ENCODE measurements at places on chromosomes 2 and 18.
A peak's percentile ranks its signal among the peaks of the same experiment; 100 is the strongest.

GRCh38 chr2:30963184-30963583 is 155.9 kb upstream of the CAPN13 start:
- no peak for DNase-seq

DNA sequence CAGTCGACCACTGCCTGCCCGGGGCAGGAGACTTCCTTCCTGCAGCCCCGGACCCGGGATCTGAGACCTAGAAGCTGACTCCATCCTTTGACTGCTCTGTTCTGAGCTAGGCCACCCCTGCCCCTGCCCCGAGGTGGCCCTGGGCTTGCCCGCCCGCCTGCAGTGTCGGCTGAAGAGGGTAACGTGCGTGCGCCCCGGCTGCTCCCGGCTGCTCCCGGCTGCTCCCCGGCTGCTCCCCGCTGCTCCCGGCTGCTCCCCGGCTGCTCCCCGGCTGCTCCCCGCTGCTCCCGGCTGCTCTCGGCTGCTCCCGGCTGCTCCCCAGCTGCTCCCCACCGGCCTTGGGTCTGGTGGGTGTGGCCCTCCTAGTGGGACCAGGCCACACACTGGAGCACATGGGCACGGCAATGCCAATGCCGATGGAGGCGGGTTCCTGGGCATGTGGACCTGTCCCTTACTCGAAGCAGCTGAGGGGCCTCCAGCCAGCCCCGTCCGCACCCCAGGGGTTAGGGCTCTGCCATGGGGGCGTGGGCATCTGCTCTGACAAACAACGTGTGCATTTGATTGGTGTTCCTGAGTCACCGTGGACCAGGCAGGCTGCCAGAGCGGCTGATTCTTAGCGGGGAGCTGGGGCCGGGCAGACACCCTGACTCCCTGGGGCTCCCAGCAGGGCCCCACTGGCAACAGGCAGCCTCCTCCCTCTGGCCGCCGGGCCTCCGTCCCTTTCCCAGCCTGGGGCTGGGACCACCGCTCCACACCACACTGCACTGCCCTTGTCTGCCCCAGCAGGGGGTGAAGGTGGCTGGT is 2.0 kb upstream of the GAL3ST2 start:
- DNase-seq = peak; percentile 80

DNA sequence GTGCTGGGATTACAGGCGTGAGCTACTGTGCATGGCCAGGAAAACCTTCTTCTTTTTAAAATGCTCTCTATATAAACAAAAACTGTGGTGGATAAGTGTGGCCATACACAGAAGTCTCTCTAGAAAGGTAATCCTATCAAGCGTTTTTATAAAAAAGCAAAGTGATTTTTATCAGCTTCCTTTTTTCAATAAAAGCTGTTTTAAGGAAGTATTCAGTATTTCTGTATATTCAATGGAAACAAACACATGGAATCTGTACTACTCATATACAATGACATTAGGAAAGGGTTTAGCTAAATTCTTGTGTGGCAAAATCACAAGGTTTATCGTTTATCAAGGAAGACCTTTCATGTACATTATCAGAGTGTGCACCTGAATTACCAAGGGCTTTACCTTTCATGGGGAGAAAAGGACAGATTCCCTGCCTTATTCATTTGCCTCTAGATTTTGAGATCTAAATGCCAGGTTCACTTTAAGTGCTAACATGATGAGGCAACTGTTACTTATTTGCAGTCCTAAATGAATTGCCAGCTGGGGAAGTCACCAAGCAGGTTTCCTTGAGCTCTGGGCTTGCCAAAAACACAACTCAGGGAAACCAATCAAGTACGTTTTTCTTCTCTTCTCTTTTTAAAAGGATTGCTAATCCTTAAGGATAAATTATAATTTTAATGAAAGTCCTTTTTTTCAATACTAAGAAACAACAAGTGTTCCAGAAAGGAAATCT is 70.8 kb downstream of the RTN4 start:
- DNase-seq = no peak

DNA sequence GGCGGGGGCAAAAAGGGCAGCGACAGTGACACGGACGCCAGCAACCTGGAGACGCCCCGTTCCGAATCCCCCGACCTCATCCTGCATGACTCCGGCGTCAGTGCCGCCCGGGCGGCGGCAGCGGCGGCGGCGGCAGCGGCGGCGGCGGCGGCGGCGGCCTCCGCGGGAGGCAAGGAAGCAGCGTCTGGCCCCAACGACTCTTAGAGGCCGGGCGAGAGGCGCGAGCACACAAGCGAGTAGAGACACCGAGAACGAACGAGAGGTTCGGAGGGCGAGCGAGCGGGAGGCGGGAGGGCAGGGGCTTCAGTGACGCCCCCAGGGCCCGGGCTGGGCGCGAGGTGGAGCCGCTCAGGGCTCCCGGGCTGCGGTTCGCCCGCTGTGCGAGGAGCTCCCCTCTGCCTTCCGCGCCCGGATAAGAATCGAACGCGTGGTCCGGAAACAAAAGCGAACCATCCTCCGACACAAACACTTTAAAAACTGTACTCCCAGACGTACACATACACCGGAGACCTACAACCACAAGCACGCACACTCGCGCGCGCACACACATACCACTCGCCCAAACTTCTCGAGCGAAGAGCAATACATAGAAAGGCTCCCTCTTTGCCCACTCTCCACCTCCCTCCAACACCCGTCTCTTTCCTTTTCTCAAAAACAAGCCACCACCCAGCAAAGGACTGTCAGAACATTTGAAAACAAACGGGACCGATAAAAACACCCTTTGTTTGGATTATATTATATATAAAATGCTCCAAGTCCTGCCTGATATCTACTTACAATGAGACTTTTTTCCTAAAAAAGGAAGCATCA is 2.8 kb downstream of the SP9 start:
- peak; percentile 67 for DNase-seq

GRCh38 chr2:36650031-36650829 is 46.3 kb upstream of the VIT start:
- no peak for DNase-seq

DNA sequence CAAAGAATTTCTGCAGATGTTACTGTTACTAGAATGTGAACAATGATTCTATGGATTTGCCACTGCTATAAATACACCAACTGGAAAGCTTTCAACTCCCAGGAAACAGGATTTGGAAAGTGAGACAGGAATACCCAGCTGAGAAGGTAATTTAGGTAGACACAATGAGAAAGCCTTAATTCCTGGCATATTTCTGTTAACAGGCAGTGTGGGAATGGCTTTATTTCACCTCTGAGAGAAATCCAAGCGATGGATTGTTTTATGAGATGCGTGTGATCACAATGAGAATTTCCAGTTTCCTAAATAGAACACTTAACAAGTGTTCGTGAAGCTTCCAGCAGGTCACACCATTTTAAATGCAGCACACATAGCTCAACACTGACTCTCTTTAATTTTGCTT is 133.0 kb downstream of the SLC8A1 start:
- DNase-seq = no peak

DNA sequence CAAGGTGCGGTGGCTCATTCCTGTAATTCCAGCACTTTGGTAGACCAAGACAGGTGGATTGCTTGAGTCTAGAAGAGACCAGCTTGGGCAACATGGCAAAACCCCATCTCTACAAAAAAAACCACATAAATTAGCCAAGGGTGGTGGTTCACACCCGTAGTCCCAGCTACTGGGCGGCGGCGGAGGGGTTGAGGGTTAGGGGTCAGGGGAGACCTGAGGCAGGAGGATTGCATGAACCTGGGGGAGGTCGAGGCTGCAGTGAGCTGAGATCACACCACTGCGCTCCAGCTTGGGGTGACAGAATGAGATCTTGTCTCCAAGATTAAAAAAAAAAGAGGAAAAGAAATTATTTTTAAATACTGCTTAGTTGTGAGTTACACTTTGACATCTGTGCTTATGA is 1.3 kb upstream of the HTR2B start:
- no peak for DNase-seq

GRCh38 chr18:36653870-36654269 is 174.9 kb downstream of the TPGS2 start:
- no peak for DNase-seq

GRCh38 chr2:113211226-113212105 is 37.7 kb downstream of the PSD4 start:
- no peak for DNase-seq

GRCh38 chr18:8765783-8766463 is 60.6 kb downstream of the MTCL1 start:
- peak; percentile 54 for DNase-seq

DNA sequence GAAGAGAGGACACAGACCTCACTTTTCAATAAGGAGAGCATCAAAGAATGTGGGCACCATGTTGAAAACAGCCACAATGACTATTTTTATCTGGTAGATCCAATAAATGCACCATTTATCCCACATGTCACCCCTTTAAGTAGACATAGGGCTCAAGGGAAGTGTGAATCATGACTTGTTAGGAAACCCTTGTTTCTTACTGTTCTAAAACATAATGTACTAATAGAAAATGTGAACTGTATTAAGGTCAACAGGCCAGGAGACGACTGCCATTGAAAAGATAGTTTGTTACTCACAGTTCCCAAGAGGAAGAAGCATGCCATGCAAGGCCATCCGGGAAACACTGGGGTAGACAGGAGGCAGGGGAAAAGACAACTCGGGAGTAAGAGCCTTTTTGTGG is 137.7 kb downstream of the EN1 start:
- DNase-seq = no peak

GRCh38 chr2:174692256-174692919 is 71.9 kb downstream of the CHRNA1 start:
- no peak for DNase-seq

GRCh38 chr18:3074087-3074486 is 61.1 kb upstream of the LPIN2 start:
- DNase-seq = no peak

GRCh38 chr2:79971807-79972206 is 332.7 kb downstream of the LRRTM1 start:
- DNase-seq = no peak

GRCh38 chr18:79523206-79523735 is 127.5 kb downstream of the NFATC1 start:
- DNase-seq = no peak

All from NCI-H69 (cell line).